ENCODE measurements at places on chromosomes 4 and X.
A peak's percentile ranks its signal among the peaks of the same experiment; 100 is the strongest.

GRCh38 chr4:153221783-153222706 lies 17.8 kb downstream of the TRIM2 start:
- DNase-seq, result no peak

GRCh38 chr4:12519426-12519825 lies 964.7 kb downstream of the RAB28 start:
- no peak for DNase-seq

DNA sequence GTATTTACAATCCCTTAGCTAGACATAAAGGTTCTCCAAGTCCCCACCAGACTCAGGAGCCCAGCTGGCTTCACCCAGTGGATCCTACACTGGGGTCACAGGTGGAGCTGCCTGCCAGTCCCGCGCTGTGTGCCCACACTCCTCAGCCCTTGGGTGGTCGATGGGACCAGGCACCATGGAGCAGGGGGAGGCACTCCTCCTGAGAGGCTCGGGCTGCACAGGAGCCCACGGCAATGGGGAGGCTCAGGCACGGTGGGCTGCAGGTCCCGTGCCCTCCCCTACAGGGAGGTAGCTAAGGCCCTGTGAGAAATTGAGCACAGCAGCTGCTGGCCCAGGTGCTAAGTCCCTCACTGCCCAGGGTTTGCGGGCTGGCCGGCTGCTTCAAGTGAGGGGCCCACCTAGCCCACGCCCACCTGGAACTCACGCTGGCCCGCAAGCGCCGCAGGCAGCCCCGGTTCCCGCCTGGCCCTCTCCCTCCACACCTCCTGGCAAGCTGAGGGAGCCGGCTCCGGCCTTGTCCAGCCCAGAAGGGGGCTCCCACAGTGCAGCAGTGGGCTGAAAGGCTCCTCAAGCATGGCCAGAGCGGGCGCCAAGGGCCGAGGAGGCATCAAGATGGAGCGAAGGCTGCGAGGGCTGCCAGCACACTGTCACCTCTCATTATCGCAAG lies 113.9 kb downstream of the PRDM5 start:
- DNase-seq, result no peak

- no peak for DNase-seq
These were observed 16.7 kb downstream of the AMMECR1 start for GRCh38 chrX:110301194-110301593.

DNA sequence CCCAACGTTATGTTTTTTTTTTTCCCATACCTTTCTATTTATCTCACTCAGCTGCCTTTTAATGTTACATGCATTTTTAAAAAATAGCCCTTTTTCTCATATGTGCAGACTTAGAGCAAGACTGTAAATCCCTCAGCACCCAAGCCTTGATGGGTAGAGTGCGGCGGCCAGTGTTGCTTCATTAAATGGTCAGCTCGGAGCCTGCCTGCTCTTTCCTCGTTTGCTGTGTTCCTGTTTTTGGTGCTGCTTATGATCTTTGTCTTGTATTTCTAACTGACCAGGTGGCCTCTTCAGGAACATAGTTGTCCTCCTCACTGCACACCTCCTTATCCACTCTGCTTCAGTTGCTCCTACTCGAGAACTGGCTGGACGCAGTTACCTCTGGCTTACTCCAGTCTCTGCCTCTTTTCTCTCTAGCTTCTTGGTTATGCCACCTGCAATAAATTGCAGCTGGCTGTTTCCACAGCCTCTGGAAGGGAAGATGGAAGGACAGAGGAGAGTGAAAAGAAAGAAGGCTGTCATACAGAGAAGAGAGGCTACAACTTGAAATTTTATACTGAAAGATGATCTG lies 10.7 kb downstream of the RBPJ start:
- DNase-seq, result no peak

- DNase-seq, result no peak
These were observed 89.3 kb downstream of the APBB2 start for GRCh38 chr4:41124916-41125548.

- no peak for DNase-seq
These were observed 90.8 kb downstream of the FNIP2 start for GRCh38 chr4:158859661-158860060.

- DNase-seq, result no peak
These were observed 12.3 kb upstream of the INPP4B start for GRCh38 chr4:142858446-142858845.

GRCh38 chr4:185965426-185966384 lies 103.3 kb upstream of the TLR3 start:
- DNase-seq, result no peak

- DNase-seq, result no peak
These were observed 32.9 kb downstream of the LAMTOR3 start for GRCh38 chr4:99861120-99861905.

DNA sequence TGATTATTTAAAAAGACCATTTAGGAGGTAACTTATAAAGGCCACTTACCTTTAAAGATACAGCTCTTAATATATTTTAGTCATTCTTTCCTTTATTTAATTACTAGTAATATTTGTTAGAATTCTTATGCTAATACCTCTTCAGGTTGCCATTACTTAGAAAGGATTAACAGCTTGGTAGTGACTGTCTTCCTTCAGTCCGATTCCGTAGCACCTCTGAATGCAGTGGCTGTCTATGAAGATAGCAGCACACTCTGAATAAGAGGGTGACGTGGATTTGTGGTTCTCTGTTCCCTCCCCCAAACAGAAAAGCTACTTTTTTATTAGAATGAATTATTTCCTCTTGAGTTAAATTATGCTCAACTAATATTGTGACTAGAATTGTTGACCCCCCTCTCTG lies 92.6 kb upstream of the TENM3 start:
- no peak for DNase-seq

DNA sequence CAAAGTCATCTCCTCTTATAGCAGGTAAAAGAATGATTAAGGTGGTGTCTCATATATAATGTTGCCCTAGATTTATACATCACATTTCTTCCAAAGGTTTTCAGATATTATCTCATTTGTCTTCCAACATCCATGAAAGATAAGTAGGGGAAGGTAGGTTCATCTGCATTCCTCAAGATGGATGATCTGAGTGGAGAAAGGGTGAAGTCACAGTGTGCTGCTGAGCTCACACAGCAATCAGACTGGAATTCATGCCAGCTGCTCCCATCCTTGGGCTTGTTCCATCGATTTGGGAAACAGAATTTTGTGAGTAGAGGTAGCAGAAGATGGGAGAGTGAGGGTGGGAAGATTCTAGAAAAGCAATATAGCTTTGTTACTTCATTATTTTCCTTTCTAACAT lies 482.4 kb downstream of the INPP4B start:
- DNase-seq, result no peak

GRCh38 chr4:186095406-186095805 lies 9.1 kb upstream of the FAM149A start:
- DNase-seq, result no peak

DNA sequence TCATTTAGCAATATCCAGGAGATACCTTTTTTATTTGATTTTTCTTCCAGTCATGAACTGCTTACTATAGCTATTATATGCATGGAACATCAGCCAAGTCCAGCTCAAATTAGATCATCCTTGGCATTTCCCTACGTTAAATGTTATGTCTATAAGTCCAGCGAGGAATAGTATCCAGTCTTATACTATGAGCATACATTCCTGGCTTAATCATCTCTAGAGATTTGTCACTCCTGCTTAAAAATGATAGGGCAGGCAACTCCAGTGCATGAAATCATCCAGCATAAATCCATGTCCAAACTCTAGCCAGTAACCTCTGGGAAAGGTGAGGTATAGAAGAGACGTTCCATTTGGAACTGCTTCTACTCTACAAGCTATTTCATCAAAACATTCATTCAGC lies 126.7 kb upstream of the VCX2 start:
- DNase-seq, result no peak

DNA sequence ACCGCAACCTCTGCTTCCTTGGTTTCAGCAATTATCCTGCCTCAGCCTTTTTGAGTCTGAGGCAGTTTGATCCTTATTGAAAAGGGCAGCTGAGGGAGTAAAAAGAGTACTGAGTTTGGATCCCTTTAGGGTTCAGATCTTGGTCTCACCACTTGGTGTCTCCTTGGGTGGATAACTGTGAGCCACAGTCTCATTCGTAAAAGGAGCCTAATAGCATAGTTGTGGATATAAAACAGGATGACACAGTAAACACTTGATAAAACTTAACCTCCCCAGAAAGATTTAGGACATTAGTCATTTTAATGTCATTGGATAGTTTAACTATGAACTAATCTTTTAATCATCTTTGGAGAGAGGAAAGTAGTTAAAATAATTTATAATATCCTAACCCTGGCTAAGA lies 173.0 kb downstream of the ANK2 start:
- no peak for DNase-seq

GRCh38 chrX:133448512-133449076 lies 33.3 kb upstream of the GPC4 start:
- no peak for DNase-seq

- DNase-seq, result no peak
These were observed 578 bp upstream of the SEL1L3 start for GRCh38 chr4:25863347-25863784.

- no peak for DNase-seq
These were observed 1323.4 kb downstream of the C4orf33 start for GRCh38 chr4:130419211-130419975.

DNA sequence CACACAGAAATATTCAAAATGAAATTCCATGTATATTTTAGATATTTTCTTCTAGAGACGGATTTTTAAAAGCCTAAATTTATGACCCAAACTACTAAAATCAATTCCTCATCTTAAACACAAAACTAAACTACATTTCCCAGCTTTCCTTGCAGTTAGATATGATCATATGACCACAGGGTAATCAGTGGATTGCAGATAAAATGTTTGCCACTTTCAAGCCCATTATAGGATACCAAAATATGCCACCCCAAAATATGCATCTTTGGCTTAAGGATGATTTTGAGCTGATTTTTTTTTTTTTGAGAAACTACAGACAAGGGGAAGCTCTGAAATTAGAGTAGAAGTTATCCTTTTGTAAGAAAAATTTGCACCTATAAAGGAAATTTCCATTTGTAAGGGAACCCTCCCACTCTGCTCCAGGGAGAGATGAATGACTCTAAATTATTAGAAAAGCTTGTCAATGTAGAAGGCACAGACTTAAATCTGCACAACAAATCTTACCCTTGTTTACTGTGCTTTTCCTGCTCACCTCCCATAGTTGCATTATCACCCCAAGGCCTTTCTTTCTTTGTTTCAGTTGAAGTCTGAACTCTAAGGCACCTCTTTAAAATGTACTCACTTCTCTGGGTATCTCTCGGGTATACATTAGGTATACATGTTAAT lies 503.0 kb downstream of the PDHA2 start:
- no peak for DNase-seq

GRCh38 chr4:78001531-78001930 lies 55.6 kb upstream of the FRAS1 start:
- DNase-seq, result no peak

- no peak for DNase-seq
These were observed 17.7 kb upstream of the SLC25A43 start for GRCh38 chrX:119381349-119381944.

GRCh38 chr4:76201276-76201675 lies 12.3 kb downstream of the SCARB2 start:
- DNase-seq, result no peak

GRCh38 chr4:3041192-3042142 lies 32.9 kb downstream of the HTT-AS start:
- DNase-seq, result peak; percentile 15

GRCh38 chr4:81061344-81061730 lies 30.8 kb downstream of the BMP3 start:
- DNase-seq, result no peak

DNA sequence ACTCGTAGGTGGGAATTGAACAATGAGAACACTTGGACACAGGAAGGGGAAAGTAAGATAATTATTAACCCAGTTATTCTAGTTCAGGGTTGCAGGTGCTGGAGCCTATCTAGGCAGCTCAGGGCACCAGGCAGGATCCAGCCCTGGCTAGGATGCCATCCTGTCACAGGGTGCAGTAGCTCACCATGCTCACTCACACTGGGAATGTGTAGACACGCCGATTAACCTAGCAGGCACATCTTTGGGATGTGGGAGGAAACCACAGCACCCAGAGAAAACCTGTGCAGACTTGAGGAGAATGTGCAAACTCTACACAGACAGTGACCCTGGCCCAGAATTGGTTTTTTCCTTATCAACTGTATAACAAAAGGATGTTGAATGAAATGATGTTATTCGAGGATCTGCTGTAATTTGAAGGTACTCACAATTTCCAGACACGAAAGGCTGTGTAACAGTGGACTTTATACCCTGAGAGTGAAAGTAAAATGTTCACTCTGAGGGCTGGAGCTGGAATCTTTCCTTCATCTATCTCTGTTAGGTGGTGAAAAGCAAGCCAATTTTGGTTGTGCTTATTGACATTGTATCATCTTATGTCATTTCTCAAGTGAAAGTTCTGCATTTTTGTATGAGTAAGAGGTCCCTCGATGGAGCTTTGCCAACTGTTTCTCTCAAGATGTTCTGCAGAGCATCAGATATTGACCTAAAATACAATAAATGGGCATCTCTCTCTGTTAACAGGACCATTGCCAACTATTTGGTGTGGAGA lies 78.8 kb downstream of the PHEX start:
- no peak for DNase-seq

- no peak for DNase-seq
These were observed 65.8 kb downstream of the RASGEF1B start for GRCh38 chr4:81405900-81406401.

DNA sequence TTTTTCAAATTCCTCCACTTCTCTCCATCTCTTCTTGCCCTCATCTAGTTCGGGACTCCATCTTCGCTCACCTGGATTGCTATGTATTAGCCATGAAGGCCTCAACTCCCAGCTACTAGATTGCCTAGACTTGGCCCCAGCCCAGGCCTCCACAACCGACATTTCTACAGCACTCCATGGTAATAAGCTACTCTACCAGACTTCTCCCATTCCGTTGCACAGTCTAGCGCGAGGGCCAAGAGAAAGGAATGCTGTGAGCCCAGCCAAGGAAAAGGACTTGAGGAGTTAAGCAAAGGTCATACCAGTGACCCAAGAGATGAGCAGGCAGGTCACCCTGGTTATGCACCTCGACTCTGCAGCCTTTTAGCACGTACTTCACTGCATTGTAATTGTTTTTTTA lies 75.6 kb downstream of the SOWAHB start:
- DNase-seq, result no peak

DNA sequence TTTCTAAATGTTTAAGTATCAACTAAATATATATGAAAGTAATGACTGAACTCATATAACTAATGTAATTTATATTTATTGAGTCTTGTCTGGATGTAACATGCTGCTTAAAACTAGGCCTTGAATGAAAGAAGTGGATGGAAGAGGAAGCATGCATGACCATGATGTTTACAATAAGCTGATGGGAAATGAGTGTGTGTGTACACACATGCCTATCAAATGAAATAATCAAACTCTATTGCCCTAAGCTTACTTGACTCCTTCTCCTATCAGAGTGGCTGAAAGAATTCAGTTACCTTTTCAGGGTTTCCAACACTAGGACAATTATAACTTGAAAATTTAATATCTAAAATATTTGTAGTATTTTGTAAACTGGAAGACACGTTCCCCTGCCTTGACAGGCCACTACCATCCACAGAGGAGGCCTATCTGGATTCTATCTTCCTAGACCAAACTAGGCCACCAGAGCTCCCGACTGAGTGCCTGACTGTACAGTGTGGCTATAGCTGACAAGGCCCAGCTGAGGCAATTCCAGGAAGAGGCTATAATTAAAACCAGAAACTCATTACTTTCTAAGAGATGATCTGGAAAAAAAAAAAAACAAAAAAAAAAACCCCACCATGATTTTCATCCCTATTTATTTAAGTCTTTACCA lies 7.6 kb downstream of the ARSJ start:
- DNase-seq, result no peak

Data from CD8-positive, alpha-beta T cell (primary cell).